ENCODE measurements at places on chromosomes 3 and 15.

GRCh38 chr15:34682674-34683073, 72.1 kb downstream of the GJD2 start:
- DNase-seq: no peak

- DNase-seq: no peak
Measured at GRCh38 chr3:161171113-161171512, 50.0 kb upstream of the NMD3 start.

DNA sequence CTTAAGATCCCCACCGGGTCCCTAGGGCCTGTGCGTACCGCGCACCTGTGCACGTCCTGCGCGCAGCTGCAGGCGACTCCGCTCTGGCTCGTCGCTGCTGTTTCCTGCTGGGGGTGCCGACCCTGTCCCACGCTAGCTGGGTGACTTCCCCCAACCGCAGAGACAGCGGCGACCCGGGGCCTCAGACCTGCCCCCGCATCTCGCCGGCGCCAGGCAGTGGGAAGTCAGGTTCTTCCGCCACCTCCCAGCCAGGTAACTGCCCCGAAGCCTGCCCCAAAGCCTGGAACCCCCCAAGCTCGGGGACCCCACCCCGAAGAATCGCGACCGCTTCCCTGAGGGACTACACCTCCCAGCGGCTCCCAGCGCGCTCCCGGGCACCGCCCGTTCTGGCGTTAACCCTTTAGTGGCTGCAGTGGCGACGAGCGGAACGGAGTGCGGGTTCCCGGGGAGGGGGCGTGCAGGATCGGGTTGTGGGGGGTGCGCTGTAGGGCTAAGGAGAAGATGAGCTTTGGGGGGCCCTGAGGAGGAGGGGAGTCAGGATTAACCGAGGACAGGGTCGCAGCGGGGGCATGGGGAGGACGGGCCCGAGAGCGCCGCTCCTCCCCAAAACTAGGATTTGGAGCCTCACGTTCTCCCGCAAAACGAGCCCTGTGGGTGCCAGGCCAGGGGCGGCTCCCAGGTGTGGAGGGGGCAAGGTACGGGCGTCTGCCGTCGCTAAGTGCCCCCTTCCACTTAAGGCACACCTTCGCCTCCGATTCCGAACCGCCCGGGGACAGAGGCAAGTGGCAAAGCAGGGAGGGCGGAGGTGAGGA, 589 bp downstream of the NEIL1 start:
- DNase-seq: no peak

- DNase-seq: no peak
Measured at GRCh38 chr3:46017720-46018119, 9.6 kb downstream of the XCR1 start.

Measured in NCI-H1436 treated with DMSO at 0.1 percent for 48 hours (cell line).